ENCODE measurements at places on chromosomes 7 and 10.

- no peak for DNase-seq
These were observed 209.7 kb upstream of the AUTS2 start for GRCh38 chr7:69388452-69389137.

DNA sequence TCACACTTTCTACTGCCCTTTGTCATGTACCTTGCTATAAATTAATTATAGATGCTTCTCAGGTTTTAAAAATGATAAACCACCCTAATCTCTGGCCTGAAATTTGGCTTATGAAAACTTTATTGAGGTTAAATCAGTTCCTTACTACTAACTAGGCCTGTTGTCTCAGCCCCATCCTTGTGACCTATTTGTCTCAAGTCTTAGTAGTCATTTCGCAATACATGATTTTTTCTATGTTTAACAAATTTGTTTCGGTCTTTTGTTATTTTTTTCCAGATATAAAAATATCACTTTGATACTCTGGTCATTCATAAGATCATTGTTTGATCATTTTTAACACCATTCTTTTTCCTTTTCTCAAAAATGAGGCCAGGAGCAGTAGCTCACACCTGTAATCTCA, 411.6 kb downstream of the GFRA1 start:
- DNase-seq, result no peak

DNA sequence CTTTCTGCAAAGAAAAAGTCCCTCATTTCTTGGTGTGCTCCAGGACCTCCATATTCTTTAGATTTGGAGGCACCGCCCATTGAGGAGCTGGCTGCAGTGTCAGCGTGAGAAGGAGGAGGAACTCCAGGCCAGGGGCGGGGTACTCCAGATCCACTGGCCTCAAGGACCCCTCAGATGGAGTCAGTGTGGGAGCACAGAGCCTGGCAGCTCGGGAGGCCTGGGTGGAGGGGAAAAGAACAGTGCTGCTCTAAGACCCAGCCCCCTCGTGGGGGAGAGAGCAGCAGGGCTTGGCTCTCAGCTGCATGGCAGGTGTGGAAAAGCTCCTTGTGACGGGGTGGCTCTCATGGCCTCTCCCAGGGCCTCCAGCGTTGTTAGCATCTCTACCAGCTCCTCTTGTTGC, 70.5 kb downstream of the ITGB1 start:
- no peak for DNase-seq

DNA sequence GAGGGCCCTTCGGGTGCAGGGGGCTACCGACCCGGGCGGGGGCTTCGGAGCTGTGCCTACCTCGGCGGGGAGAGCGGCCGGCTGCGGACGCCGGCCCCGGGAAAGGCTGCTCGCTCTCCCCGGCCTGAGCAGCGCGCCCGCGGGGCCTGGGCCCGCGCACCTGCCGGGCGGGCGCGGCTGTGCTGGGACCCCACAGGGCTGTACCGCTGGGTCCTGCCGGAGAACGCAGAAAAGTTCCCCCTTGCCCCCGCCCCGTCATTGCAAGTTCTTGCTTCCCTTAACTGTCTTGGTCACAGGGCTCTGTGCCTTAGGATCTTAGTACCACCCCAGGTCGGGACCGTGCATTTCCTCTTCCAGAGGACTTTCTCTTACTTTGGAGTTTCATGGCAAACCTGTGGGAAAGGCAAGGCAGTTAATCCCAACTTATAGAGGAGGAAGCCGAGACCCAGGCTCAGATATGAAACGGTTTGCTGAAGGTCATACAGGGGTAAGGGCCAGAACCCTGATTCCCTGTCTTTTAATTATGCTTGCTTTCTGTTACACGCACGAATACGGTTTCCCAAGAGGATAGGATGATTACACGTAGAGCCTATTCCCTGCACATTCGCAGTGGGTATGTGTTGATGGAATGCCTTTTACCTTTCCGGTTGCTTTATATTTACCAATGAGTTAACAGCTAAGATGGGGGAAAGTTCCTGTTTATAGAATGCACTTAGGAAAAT, 652 bp downstream of the PCGF5 start:
- DNase-seq, result peak; percentile 27

DNA sequence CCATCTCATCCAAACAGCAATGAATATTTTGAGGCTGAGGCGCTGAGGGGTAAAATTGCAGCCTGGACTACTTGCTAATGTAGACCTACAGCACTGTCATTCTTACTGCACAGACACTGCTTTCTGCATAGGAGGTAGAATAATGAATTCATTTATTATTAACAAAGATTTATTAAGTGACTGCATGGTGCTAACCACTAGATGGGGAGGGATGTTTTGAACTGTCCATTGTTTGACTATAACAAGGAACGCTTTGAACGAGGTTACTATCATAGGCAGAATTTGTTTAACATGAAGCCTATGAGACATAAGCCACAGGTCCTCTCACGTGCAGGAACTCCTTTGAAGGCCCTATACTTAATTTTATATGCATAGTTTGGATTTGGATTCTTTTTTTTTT, 143.8 kb downstream of the CFTR start:
- no peak for DNase-seq

DNA sequence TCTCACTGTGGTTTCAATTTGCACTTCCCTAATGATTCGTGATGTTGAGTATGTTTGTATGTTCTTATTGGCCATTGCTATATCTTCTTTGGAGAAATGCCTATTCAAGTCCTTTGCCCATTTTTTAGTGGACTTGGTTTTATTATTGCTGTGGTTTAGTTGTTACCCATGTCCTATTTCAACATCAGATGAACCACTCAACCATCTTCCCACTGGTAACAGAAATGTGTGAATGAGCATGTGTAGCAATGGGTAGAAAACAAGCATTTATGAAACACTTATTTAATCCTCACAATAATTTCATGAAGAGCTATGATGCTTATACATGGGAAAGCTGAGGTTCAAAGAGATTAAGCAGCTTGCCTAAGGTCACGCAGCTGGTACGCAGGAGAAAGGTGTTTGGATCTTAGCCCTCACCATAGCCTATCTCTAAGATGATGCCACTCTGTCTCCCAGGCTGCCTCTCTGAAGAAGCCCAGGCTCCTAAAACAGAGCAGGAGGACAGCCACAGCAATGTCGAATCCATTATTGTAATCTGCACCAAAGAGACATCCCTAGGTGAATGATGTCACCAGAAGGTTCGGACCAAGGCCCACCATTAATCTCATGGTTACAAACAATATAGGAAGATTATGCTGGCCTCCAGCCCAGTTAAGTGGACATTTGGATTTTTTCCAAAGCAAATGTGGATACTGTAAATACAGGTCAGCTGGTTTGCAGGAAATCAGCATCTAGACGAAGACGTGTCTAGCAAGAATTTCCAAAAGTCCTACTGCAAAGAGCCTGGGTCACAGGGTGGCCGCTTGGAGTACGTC, 447.6 kb upstream of the ZMIZ1 start:
- no peak for DNase-seq

- no peak for DNase-seq
These were observed 128.9 kb downstream of the CELF2 start for GRCh38 chr10:11146402-11147171.

GRCh38 chr10:55441777-55442176, 640.7 kb upstream of the PCDH15 start:
- no peak for DNase-seq

DNA sequence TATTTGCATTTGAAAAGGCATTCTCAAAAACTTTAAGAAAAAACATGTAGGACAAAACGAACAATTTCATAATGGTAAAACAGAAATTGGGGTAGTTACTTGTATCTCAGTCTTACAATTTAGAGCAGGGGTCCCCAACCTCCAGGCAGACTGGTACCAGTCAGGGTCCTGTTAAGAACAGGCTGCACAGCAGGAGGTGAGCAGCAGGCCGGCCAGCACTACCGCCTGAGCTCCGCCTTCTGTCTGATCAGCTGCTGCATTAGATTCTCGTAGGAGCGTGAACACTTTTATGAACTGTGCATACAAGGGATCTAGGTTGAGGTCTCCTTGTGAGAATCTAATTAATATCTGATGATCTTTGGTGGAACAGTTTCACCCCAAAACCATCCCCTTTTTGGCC, 77.3 kb downstream of the SEMA3A start:
- no peak for DNase-seq

DNA sequence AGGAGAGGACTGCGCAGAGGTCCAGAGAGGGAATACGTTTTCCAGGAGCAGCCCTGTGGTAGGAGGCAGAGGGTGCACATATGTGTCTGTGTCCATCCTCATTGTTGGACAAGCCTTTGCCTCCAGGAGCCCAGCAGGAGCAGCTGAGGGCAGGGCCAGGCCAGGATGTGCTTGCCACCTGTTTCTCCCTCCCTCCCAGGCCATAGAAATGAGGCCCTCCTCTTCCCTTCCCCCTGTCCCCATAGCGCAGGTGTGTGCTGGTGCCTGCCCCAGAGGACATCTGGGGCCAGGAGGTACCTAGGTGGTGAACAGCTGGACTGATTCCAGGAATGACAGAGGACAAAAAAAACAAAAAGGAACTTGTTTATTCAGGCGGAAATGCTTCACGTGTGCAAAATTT, 10.5 kb upstream of the CXCL12 start:
- DNase-seq, result no peak

GRCh38 chr10:77428691-77429395, 208.8 kb downstream of the KCNMA1 start:
- no peak for DNase-seq

DNA sequence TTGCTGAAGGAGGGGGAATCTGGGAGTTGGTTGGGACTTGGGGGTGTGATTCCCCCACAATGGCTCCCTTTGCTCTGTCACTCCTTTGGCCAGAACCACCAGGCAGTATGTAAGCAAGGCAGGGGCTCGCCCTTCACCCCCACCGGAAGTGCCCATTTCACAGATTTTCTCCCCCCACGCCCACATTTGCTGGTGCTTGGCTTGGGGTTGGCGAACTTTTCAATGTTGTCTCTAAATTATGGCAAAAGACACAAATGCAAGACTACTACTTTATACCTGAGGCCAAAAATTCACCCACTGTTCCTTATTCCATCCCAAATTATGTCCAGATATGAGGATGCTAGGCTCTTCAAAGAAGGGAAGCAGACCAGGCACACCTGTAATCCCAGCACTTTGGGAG, 24.5 kb downstream of the RBAK start:
- no peak for DNase-seq

DNA sequence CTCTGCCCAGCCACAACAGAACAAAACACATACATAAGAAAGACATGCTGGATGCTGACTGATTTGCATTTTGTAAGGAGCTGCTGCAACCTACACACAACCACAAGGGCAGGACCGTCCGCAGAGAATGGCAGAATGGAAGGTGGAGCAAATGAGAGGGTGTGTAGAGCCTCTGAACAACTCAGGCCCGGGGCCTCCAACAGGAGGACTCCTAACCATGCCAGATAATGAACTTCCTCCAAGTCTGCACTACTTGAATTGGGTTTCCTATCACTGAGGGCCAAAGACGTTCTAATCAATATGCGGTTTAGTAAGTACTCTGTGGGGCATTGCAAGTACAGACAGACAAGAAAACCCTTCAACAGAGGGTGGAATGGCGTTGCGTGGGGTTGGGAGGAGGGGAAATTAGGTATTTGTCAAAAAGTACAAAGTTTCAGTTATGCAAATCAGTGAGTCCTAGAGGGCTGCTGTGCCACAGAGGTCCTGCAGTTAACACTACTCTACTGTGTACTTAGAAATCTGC, 14.6 kb downstream of the VOPP1 start:
- no peak for DNase-seq

DNA sequence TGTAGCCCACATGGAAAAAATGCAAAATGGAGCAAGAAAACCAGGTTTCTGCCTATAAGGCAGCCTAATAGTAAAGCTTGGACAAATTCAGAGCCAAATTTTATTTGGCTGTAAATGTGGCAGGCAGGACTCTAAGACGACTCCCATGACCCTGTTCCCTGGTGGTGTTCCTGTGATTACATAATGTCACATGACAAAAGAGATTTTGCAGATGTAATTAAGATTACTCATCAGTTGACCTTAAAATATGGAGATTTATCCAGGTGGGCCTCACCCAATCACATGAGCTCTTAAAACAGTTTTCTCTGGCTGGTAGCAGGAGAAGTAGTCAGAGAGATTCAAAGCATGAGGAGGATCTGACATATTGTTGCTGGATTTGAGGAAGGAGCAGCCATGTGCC, 303.1 kb upstream of the IMMP2L start:
- no peak for DNase-seq

DNA sequence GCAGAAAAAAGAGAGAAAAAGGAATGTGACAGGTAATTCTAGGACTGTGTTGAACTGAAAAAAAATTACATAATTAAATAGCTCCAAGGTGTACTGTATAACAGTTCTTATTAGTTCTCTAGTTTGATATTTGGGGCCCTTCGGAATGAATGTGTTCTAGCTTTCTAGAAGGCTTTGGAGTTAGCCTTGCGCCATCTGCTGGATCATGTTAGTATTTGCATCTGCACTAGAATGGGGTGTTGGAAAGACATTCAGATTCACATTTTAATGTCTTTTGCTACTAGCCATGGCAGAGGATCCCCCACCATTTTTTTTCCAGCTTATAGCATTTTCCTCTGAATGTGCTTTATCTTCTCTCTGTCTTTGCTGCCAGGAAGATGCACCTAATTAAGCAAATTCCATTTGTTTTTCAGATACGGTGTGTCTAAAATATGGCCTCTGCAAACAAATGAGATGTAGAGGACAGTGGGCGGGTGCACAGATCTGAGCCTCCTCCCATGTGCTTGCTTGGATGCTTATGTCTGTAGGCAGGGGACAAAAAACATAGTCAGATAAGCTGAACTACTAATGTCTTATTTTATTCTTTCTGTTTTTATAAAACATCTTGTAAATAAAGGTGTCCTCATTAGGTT, 238.5 kb downstream of the PHF14 start:
- peak; percentile 5 for DNase-seq

DNA sequence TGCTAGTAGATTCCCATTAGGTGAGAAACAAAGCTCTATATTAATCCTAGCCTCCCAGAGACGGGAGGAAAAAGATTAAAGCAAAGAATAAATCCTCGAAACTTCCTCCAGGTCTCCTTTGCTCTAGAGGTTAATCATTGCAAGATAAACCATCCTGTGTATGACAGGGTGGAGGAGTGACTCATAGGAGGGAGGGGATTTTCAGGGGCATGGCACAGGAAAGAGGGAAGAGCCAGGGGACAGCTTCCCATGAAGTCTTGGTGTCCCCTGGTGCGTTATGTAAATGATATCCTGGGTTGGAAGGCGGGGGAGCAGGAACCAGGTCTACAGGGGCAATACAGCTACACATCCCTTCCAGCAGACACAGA, 780 bp downstream of the CYP3A5 start:
- DNase-seq, result no peak

DNA sequence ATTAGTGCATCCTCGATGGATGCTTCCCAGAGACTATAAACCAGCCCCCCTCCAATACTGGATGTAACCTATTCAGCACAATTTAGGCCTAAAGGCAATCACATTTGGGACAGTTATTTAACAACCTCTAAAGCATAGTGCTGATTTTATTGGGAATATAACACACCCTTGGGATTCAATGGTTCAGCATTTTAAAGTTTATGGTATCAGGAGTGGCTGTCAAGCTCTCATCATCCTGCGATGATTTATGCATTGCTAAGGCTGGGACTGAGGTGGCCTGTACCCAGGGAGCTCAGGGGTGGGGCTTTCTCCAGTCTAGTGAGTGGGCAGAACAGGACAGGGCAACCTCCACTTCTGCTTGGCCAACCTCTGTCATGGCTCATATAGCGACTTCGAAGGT, 464.9 kb downstream of the INHBA start:
- no peak for DNase-seq

Measured in stimulated activated CD8-positive, alpha-beta memory T cell treated with anti-CD3 and anti-CD28 coated beads, Interleukin-2, amount 100 ng/mL, for 48 hours (primary cell).